CD4-positive, alpha-beta T cell (primary cell): ENCODE measurements at places on chromosomes 16 and 17. TPM values are rescaled to one million over a fixed set of nuclear protein-coding genes. Genes with fewer than 3 reads are reported as not detected.

The DCXR gene
- total RNA-seq, result 119 TPM

The GINS2 gene
- 1.1 TPM for total RNA-seq

The ENPP7 gene
- total RNA-seq, result not detected

The CLDN9 gene
- total RNA-seq, result not detected

The ABCC12 gene
- total RNA-seq, result not detected

The TLCD1 gene
- total RNA-seq, result 0.60 TPM

The ZNF624 gene
- 3.2 TPM for total RNA-seq

The CSF3 gene
- total RNA-seq, result not detected

The PRAC1 gene
- not detected for total RNA-seq

The CFAP119 gene
- 1.7 TPM for total RNA-seq

The MSI2 gene
- 129 TPM for total RNA-seq

The RNF43 gene
- total RNA-seq, result 0.69 TPM

The GP1BA gene
- total RNA-seq, result not detected

The ZSCAN10 gene
- 0.56 TPM for total RNA-seq

The NOG gene
- 12.7 TPM for total RNA-seq

The DNAH9 gene
- total RNA-seq, result not detected

The DHRS7C gene
- not detected for total RNA-seq

The KREMEN2 gene
- not detected for total RNA-seq

The SUPT4H1 gene
- 47.0 TPM for total RNA-seq
